ENCODE measurements at places on chromosomes 1 and 21.

DNA sequence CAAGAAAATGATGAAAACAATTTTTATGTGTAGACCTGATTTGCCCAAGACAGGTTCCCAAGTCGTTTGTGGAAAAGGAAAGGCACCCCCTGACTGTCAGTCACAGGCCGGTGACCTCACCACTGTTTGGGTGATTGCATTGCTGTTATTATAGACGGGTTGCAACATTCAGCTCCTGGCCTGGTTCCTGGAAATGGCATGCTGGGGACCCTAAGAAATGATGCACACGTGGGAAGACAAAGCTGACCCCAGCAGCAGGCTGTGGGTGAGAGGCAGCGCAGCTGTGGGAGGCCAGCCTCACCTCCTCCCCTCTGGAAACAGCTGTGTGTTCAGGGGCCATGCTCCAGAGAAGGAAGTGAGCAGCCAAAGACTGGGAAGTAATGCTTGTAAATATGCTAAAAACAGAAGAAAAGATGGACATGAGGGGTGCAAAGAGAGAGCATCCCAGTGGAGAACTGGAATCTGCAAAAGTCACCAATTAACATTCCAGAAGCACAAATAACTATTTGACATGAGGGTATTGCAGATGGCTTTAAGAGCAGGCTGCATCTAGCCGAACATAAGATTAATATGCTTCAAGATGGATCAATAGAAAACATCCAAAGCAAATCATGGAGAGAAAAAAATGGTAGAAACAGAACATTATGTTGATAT, 23.4 kb upstream of the ABCG1 start:
- DNase-seq = no peak

DNA sequence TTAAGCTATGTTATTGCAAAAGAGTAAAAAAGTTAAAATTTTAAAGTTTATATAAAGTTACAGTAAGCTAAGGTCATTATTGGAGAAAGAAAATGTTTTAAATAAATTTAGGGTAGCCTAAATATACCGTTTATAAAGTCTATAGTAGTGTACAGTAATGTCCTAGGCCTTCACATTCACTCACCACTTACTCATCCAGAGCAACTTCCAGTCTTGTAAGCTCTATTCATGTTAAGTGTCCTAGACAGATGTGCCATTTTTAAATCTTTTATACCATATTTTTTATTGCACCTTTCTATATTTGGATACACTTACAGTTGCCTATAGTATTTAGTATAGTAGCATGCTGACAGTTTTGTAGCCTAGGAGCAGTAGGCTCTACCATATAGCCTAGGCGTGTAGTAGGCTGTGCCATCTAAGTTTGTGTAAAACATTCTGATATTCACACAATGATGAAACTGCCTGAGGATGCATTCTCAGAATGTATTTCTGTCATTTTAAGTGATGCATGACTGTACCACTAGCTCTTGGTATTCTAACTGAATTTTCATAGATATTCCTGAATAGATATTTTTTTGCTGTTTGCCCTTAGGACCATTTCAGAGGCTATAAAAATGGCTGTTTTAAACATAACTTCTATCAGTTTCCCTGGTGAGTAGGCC, 26.8 kb downstream of the PPP2R5A start:
- DNase-seq = no peak

DNA sequence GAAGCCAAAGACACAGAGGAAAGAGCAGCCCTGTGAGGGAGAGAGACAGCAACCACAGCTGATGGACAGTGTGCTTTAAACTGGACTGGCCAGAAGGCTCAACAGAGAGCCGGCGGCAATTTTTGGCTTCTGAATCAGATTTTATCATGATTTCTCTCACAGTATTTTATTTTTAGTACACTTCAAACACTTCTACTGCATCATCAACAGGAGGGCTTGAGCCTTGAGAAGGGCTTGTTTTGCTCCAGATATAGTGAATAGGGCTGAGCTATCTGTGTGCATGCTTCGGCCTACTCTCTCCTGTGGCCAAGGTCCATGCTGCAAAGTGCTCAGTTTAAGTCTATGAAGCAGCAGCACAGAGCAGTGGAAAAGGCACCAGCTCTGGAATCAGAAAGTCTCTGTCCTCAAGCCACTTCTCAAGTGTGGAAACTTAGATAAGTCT, 33.3 kb downstream of the ADCY10 start:
- no peak for DNase-seq

DNA sequence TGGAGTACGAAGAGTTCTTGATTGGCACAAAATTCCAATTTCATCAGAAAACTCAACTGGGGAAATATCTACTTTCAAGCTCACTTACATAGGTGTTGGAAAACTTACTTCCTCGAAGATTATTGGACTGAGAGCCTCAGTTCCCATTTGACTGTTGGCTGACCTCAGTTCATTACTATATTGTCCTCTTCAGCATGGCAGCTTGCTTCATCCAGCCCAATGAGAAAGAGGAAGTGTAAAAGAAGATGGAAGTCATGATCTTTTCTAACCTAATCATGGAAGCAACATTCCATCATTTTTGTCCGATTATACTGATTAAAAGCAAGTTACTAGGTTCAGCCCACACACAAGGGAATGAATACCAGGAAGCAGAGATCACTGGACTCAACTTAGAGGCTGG, 49.4 kb downstream of the HSD3B1 start:
- no peak for DNase-seq

DNA sequence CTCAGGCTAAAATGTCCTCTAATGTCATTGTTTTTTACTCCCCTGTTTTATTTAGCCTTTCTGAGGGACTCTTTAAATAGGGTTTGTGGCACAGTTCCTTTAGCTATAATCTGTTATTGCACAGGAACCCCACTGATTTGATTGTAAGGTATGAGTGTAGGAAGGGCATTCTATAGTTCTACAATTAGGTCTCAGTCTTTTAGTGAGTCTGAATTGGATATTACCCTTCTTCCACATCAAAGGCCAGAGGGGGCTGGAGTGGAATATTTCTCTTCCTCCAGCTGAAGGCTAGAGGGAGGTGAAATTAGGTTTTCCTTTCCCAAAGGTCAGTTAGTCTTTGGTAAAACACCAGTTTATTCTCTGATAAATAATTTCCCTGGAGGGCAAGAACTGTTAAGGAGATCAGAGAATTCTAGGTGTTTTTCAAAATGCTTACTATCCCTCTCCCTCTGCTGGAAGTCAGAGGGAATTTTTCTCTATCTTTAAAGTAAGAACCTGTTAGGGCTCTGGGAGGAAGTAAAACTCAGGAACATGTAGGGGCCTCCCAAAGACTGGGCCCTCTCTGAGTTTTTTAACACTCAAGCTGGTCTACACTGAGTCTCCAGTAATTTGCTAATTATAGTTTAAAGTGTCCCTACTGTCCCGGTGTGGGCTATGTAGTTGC, 176.3 kb upstream of the ZNHIT6 start:
- no peak for DNase-seq
